ENCODE measurements at places on chromosomes 7 and 10.

GRCh38 chr7:111424768-111425167 is 137.5 kb downstream of the IMMP2L start:
- H3K27ac ChIP-seq = no peak overlapping the region
- no peaks in the 10 kb centered on the region for H3K36me3 ChIP-seq
- H3K27me3 ChIP-seq = no peaks in the 10 kb centered on the region
- H3K4me1 ChIP-seq = no peaks in the 10 kb centered on the region

DNA sequence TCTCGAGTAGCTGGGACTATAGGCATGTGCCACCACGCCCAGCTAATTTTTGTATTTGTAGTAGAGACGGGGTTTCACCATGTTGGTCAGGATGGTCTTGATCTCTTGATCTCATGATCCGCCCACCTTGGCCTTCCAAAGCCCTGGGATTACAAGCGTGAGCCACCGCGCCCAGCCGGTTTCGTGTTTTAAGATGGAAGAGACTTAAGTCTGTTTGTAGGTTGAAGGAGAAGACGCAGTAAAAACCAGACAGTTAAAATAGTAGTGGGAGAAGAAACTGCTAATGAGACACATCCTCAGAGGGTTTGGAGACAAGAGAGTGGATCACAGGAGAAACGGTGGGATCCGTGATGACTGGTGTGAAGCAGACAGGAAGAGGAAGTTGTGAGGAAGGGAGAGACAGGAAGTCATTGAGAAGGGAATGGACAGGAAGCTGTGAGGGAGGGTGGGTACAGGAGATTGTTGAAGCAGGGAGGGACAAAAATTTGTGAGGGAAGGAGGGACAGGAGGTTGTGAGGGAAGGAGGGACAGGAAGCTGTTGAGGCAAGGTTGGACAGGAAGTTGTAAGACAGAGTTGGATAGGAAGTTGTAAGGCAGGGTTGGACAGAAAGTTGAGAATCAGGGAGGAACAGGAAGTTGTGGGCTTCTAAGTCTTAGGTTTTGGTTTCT is 115.5 kb downstream of the WDFY4 start:
- H3K27me3 ChIP-seq = no peaks in the 10 kb centered on the region
- no peak for DNase-seq
- no peaks in the 10 kb centered on the region for H3K36me3 ChIP-seq
- H3K27ac ChIP-seq = peak overlapping the region; percentile 78
- H3K4me3 ChIP-seq = no peak overlapping the region
- peaks cover 22% of the 10 kb centered on the region for H3K4me1 ChIP-seq

DNA sequence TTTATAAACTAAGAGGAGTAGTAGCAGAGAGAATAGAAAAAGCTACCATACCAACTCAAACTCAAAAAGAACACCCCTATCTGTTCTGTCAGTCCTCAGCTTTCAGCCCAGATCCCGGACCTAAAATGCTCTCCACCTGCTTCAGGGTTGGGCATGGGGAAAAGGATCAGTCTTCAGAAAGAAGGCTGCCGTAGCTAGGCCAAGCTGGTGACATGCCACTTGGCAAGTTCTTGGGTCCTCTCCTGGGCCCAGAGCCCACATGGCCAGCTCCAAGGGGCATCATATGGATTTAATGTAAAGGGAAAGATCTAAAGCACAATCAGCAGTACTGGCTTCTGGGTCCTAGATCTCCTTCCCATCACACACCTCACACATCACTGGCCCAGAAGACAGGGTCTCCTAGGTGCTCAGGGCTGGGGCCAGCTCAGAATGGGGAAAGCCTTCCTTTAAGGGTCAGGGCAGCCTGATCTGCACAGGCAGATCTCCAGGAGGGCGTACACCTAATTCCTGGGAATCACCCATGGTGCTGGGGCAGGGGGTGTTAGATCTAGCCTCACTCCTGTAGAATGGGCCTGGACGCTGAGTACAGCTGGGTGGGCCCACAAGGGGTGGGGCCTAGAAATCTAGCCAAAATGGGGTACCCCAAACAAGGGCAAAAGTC is 2.5 kb downstream of the VAX1 start:
- no peak overlapping the region for H3K4me3 ChIP-seq
- peaks cover 99% of the 10 kb centered on the region for H3K27me3 ChIP-seq
- DNase-seq = no peak
- H3K27ac ChIP-seq = no peak overlapping the region
- H3K36me3 ChIP-seq = no peaks in the 10 kb centered on the region

GRCh38 chr10:91127341-91128082 is 93.0 kb upstream of the PCGF5 start:
- no peaks in the 10 kb centered on the region for H3K4me1 ChIP-seq
- H3K4me3 ChIP-seq = no peak overlapping the region
- H3K36me3 ChIP-seq = no peaks in the 10 kb centered on the region
- no peak overlapping the region for H3K27ac ChIP-seq
- no peaks in the 10 kb centered on the region for H3K27me3 ChIP-seq

GRCh38 chr10:129525401-129525801 is 58.4 kb downstream of the MGMT start:
- H3K27ac ChIP-seq = no peak overlapping the region
- H3K36me3 ChIP-seq = no peaks in the 10 kb centered on the region
- no peaks in the 10 kb centered on the region for H3K27me3 ChIP-seq
- no peak overlapping the region for H3K4me3 ChIP-seq

DNA sequence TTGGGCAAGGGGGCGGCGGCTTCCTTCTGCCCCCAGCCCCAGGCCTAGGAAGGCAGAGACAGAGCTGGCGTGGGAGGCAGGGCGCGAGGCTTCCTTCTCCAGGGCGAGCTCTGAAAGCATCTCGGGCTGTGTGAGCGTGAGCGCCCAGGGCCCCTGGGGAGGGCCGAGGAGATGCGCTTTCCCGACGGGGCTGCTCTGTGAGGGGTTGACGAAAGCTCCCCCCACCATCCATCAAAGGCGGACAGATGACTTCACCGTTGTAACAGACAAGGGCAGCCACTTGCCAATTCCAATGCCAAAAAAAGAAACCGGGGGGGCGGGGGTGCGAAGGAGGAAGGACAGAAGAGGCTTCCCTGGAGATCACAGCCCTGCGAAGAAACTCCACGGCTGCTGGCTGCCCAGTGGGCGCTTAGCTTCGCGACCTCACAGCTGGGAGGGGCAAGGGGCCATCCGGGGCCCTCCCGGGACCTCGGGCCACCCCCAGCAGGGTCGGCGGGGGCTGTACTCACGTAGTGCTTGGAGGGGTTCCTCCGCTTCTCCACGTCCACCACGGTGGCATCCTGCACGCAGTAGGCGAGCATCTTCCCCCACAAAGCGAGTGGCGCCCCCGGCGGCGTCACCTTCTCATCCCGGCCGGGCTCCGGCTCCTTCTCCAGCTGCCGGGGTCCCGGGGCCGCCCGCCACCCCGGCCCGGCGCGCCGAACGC is 537 bp downstream of the SH3PXD2A start:
- no peaks in the 10 kb centered on the region for H3K36me3 ChIP-seq
- H3K27ac ChIP-seq = peak overlapping the region; percentile 90
- peak overlapping the region; percentile 86 for H3K4me3 ChIP-seq
- peak; percentile 76 for DNase-seq
- peaks cover 70% of the 10 kb centered on the region for H3K4me1 ChIP-seq

GRCh38 chr10:78255796-78256638 is 222.4 kb downstream of the RPS24 start:
- no peak overlapping the region for H3K27ac ChIP-seq
- no peak overlapping the region for H3K4me3 ChIP-seq
- peaks cover 9% of the 10 kb centered on the region for H3K4me1 ChIP-seq
- H3K27me3 ChIP-seq = no peaks in the 10 kb centered on the region
- H3K36me3 ChIP-seq = no peaks in the 10 kb centered on the region

- no peaks in the 10 kb centered on the region for H3K36me3 ChIP-seq
- no peak overlapping the region for H3K27ac ChIP-seq
- H3K4me3 ChIP-seq = no peak overlapping the region
- H3K27me3 ChIP-seq = no peaks in the 10 kb centered on the region
Observed at GRCh38 chr10:76874176-76874575, 763.4 kb downstream of the KCNMA1 start.

DNA sequence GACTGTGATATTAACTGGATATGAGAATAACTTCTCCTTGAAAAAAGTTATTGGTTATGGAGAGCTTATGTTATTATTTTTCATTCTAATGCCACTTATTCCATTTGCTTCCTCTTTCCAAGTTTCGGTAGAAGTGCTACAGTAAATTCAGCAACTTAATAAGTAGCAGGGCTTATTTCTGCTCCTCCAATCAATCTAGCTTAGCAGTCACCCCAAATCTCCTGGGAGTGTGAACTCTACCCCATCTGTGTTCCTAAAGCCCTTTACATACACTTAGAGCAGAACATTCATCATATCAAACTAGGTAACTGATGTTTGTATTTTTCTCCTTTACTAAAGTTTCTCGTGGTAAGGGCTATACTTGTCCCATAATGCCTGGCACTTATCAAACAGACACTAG is 8.7 kb downstream of the ARL3 start:
- H3K27ac ChIP-seq = no peak overlapping the region
- no peak overlapping the region for H3K4me3 ChIP-seq
- peaks cover 7% of the 10 kb centered on the region for H3K36me3 ChIP-seq
- no peaks in the 10 kb centered on the region for H3K27me3 ChIP-seq

DNA sequence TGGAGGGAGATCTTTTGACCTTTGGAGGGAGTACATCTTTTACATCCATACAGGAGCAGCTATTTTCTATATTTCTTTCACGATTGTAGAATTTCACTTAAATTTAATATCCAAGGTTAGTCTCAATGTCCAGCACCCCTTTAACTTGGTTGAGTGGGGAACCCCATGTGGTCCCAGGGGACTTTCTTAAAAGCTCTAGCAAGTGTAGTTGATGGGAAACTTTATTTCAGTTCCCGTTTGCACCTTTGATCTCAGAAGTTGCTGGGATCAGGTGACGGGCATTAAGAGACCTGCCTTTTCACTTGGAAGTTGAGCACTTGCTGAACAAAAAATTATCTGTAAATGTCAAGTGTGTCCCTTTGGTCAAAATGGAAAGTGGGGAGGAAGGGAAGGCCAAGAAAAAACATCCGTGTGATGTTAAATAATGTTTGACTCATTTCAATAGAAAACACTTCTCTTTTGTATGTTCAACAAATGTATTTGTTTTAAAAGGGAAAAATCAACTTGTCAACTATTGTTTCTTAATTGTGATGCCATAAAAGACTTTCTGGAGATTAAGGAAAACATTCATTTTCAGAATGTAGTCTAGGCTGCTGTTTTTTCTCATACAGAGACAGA is 370.1 kb upstream of the GALNT17 start:
- H3K27me3 ChIP-seq = no peaks in the 10 kb centered on the region
- no peak overlapping the region for H3K4me3 ChIP-seq
- no peaks in the 10 kb centered on the region for H3K36me3 ChIP-seq
- no peak overlapping the region for H3K27ac ChIP-seq
- H3K4me1 ChIP-seq = no peaks in the 10 kb centered on the region

DNA sequence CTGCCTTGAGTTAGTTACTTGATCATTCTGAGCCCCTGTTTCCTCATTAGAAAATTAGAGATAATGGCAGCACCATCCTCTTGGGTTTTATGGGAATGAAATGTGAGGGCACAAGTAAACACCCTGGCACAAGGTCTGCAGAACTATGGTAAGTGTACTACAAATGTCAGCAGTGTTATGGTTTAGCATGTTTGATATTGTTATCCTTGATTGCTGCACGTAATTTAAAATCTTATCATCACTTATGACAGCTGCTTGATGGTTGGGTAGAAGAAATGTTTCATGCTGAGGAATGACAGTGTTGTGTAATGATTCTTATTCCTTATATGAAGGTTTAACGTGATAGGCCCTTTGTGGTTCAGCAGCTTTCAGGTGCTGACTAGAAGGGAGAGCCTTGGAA is 134.3 kb downstream of the KAT6B start:
- no peak overlapping the region for H3K4me3 ChIP-seq
- H3K27me3 ChIP-seq = no peaks in the 10 kb centered on the region
- H3K36me3 ChIP-seq = no peaks in the 10 kb centered on the region

DNA sequence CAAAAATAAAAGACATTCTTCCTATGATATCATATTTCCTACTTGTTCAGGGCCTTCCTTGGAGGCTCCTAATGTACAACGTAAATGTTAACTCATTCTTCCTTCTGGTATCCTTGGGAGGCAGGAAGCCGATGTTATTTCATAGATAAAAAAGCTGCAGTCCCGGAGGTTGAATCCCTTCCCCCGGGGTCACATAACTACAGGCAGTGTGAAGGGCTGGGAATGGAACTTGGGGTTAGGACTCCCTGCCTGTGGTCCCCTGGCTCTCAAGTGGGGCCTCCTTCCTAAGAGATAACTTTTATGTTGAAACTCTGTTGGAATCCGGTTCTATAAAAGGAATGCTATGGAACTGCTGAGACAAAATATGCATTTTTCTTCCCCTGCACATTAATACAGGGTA is 14.9 kb upstream of the CCDC3 start:
- H3K4me3 ChIP-seq = no peak overlapping the region
- no peaks in the 10 kb centered on the region for H3K4me1 ChIP-seq
- no peaks in the 10 kb centered on the region for H3K36me3 ChIP-seq
- H3K27me3 ChIP-seq = no peaks in the 10 kb centered on the region
- no peak for DNase-seq
- H3K27ac ChIP-seq = no peak overlapping the region

DNA sequence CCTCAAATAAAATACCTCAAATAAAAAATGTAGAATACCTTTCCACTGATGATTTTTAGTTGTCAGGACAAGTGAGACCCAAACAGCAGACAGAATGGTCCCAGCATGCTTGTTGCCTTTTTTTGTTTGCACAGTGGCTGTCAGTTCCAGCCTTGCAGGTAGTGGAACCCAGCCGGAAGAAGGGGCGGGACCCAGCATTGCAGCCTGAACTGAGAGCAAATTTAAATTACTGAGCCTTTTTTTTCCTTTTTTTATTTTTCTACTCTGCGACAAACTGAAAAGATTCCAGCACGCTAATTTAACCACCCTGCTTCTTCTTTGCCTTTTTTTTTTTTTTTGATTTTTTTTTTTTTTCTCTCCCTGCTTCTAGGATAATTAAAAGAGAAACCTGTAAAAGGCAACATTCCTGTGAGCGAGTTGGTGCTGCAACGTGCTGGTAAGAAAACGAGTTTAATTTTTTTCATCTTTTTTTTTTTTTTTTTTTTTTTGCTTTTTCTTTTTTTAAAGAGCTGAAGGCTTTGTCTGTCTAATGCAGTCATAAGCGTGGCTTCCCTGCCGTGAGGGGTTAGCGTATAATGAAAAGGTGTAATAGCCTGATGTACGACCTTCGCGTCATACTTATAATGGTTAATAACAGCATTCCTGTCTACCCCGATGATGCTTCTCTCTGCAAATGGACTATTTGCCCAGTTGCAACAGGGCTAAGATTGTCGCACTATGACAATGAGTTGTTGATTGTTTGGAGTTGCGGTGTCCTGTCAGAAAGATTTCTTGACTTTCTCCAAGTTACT is 555.3 kb upstream of the CELF2 start:
- DNase-seq = no peak
- H3K27me3 ChIP-seq = no peaks in the 10 kb centered on the region
- H3K4me3 ChIP-seq = no peak overlapping the region
- no peaks in the 10 kb centered on the region for H3K36me3 ChIP-seq
- no peaks in the 10 kb centered on the region for H3K4me1 ChIP-seq
- H3K27ac ChIP-seq = no peak overlapping the region

All from heart right ventricle (tissue), 16 donors.